ENCODE measurements at places on chromosomes 3 and 15. TPM values are rescaled to one million over a fixed set of nuclear protein-coding genes. Genes with fewer than 3 reads are reported as not detected.
A peak's percentile ranks its signal among the peaks of the same experiment; 100 is the strongest.

- no peak overlapping the region for H3K27ac ChIP-seq
- H3K4me1 ChIP-seq: no peaks in the 10 kb centered on the region
- H3K27me3 ChIP-seq: no peaks in the 10 kb centered on the region
- H3K4me3 ChIP-seq: no peak overlapping the region
- no peak for DNase-seq
- H3K36me3 ChIP-seq: no peaks in the 10 kb centered on the region
Observed at GRCh38 chr3:101248736-101249135, 71.6 kb downstream of the IMPG2 start.

DYNLT2B gene
- 1.3 TPM for total RNA-seq

DNA sequence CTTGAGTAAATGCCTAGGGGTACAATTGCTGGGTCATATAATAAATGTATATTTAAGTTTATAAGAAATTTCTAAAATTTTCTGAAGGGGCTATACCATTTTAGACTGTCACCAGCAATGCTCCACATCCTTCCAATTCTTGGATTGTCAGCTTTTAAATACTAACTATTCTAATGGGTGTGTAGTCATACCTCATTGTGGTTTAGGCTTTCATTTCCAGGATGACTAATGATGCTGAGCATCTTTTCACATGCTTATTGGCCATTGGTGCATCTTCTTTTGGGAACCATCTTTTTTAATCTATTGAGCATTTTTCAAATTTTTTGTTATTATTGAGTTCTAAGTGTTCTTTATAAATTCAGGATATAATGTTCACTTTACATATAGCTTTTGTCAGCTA, 52.5 kb upstream of the CORO2B start:
- H3K27me3 ChIP-seq: no peaks in the 10 kb centered on the region
- no peaks in the 10 kb centered on the region for H3K36me3 ChIP-seq
- peaks cover 30% of the 10 kb centered on the region for H3K4me1 ChIP-seq
- H3K4me3 ChIP-seq: no peak overlapping the region
- H3K27ac ChIP-seq: peak overlapping the region; percentile 84

GRCh38 chr3:196636369-196637349, 2.8 kb upstream of the NRROS start:
- H3K4me1 ChIP-seq: no peaks in the 10 kb centered on the region
- DNase-seq: no peak
- H3K4me3 ChIP-seq: no peak overlapping the region

LRRC3B gene
- not detected for total RNA-seq

KY gene
- total RNA-seq: not detected

GRCh38 chr3:147313513-147313912, 92.8 kb downstream of the ZIC4 start:
- H3K4me3 ChIP-seq: no peak overlapping the region
- H3K27ac ChIP-seq: no peak overlapping the region
- no peaks in the 10 kb centered on the region for H3K36me3 ChIP-seq

PLA2G4B gene
- total RNA-seq: 3.5 TPM

DNA sequence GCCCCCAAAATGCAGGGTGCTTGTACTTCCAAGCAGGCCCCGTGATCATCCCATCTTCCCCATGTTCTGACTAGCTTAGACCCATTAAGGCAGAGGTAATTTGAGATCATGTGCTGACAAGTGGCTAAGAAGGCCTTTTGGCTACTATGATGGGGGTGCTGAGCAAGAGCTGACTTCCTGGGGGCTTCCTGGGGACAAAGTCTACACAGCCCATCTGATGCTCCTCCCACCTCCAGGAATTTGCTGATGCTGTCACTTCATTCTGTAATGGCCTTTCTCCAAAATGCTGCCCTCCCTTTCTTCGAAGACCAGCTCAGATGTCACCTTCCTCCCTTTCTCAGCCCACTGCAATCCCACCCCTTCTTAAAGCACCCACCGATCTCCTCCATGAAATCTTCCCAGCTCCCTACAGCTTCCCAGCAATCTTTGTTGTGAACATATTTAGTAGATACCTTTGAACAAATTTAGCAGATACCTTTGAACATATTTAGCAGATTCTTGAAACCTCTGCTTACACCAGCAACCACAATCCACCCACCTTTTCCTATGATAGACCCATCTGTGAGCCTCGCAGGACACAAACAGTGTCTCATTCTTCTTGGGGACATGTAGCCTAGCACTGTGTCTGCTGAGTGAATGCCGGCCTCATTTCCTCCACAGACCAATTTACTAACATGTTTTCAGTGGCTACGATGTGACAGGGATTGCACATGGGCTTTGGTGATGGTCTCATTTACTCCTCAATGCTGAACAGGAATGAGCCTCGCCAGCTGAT, 223.3 kb downstream of the EPHB1 start:
- no peak overlapping the region for H3K4me3 ChIP-seq
- no peaks in the 10 kb centered on the region for H3K27me3 ChIP-seq
- no peak overlapping the region for H3K27ac ChIP-seq

CKMT1A gene
- total RNA-seq: not detected

A4GNT gene
- not detected for total RNA-seq

RTP3 gene
- not detected for total RNA-seq

GNB5 gene
- total RNA-seq: 33.7 TPM

Data from uterus (tissue), 4 donors.